Endothelial cell (in vitro differentiated cells): ENCODE measurements at places on chromosomes 7 and 10. TPM values are rescaled to one million over a fixed set of nuclear protein-coding genes. Genes with fewer than 3 reads are reported as not detected.

GRCh38 chr10:106577266-106577665 lies 587.2 kb downstream of the SORCS1 start:
- no peaks in the 10 kb centered on the region for H3K36me3 ChIP-seq
- peaks cover 30% of the 10 kb centered on the region for H3K4me1 ChIP-seq
- no peak overlapping the region for H3K4me3 ChIP-seq
- no peak for DNase-seq
- H3K27me3 ChIP-seq = peaks cover 3% of the 10 kb centered on the region

DNA sequence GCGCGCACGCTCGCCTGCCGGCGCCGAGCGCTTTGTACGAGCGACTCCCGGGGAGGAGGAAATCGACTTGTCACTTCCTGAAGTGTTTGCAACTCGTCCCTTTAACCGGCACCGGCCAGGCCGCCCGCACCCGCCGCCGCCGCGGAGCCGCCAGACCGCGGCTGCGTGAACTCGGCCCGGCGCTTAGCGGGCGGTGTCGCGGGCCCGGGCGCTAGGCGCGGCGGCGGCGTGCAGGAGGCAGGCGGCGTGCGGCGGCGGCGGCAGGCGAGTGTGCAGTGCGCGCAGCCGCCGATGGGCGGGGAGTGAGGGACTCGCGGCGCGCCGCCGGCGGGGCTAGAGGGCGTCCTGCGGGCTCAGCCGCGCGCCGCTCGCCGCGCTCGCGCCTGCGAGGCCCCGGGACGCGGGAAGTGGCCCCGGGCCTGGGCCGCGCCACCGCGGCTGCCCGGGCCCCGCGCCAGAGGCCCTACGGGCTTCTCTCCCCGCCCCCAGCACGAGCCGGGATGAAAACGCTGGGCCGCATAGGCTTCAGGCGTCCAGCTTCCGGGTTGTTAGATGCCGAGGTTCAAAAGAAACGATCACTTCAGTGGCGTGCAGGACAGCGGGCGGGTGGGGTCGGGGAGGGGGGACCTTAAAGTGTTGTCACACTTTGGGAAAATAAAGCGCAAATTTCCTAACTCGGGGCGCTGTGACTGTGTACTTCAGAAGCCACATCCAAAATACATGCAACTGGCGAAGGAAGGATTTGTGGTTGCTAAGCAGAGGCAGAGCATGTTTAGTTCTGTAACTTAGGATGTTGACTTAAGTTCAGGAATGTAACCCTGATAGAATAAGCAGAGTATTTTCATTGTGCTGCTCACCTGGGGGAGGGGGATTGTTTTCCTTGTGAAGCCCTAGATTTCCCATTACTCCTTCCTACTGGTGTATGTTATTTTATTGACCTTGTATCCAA lies at the start of gene FAM53B:
FAM53B (minus strand) TSS at position 277 of the 949 bp plus-strand sequence. CDS start 37,665 bp downstream, outside the sequence.
- H3K36me3 ChIP-seq = peaks cover 9% of the 10 kb centered on the region
- H3K4me3 ChIP-seq = peak within 1 kb of the TSS; percentile 97
- H3K27me3 ChIP-seq = peaks cover 2% of the 10 kb centered on the region
- H3K27ac ChIP-seq = peak within 1 kb of the TSS; percentile 91
- DNase-seq = peak; percentile 84

GRCh38 chr7:18607025-18607424 lies 111.5 kb downstream of the HDAC9 start:
- H3K36me3 ChIP-seq = no peaks in the 10 kb centered on the region
- no peaks in the 10 kb centered on the region for H3K27me3 ChIP-seq
- H3K4me1 ChIP-seq = peaks cover 2% of the 10 kb centered on the region
- no peak overlapping the region for H3K27ac ChIP-seq
- DNase-seq = no peak

GRCh38 chr7:54827734-54828133 lies 68.7 kb upstream of the SEC61G start:
- H3K4me1 ChIP-seq = peaks cover 16% of the 10 kb centered on the region
- H3K27me3 ChIP-seq = no peaks in the 10 kb centered on the region
- no peak overlapping the region for H3K27ac ChIP-seq
- DNase-seq = no peak

DNA sequence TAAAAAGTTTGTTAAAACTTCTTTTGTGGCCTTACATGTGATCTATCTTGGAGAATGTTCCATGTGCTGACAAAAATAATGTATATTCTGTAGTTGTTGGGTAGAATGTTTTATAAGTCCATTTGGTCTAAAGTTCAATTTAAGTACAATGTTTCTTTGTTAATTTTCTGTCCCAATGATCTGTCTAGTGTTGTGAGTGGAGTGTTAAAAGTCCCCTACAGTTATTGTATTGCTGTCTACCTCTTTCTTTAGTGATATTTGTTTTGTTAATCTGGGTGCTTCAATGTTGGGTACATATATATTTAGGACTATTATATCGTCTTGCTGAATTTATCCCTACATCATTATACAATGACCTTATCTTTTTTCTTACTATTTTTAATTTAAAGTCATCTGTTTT lies 6.9 kb downstream of the TMEM140 start:
- no peak overlapping the region for H3K4me3 ChIP-seq
- no peak for DNase-seq
- peaks cover 6% of the 10 kb centered on the region for H3K27me3 ChIP-seq
- H3K27ac ChIP-seq = no peak overlapping the region
- peaks cover 8% of the 10 kb centered on the region for H3K36me3 ChIP-seq
- H3K4me1 ChIP-seq = peaks cover 8% of the 10 kb centered on the region

DNA sequence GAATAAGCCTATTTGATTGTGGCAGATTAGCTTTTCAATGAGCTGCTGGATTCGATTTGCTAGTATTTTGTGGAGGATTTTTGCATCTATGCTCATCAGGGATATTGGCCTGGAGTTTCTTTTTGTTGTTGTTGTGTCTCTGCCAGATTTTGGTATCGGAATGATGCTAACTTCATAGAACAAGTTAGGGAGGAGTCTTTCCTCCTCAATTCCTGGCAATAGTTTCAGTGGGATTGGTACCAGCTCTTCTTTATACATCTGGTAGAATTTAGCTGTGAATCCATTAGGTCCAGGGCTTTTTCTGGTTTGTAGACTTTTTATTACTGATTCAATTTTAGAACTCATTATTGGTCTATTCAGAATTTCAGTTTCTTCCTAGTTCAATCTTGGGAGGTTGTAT lies 43.4 kb upstream of the KLF14 start:
- H3K4me1 ChIP-seq = no peaks in the 10 kb centered on the region
- peaks cover 1% of the 10 kb centered on the region for H3K27me3 ChIP-seq
- no peaks in the 10 kb centered on the region for H3K36me3 ChIP-seq
- H3K27ac ChIP-seq = no peak overlapping the region

GRCh38 chr7:154587792-154588191 lies 415.1 kb downstream of the PAXIP1 start:
- H3K4me3 ChIP-seq = no peak overlapping the region
- H3K27ac ChIP-seq = no peak overlapping the region
- peaks cover 2% of the 10 kb centered on the region for H3K4me1 ChIP-seq
- DNase-seq = no peak
- peaks cover 2% of the 10 kb centered on the region for H3K27me3 ChIP-seq

- no peaks in the 10 kb centered on the region for H3K27me3 ChIP-seq
- no peaks in the 10 kb centered on the region for H3K36me3 ChIP-seq
- no peak overlapping the region for H3K27ac ChIP-seq
- no peak overlapping the region for H3K4me3 ChIP-seq
Measured at GRCh38 chr10:58642283-58642682, 129.6 kb downstream of the BICC1 start.

DNA sequence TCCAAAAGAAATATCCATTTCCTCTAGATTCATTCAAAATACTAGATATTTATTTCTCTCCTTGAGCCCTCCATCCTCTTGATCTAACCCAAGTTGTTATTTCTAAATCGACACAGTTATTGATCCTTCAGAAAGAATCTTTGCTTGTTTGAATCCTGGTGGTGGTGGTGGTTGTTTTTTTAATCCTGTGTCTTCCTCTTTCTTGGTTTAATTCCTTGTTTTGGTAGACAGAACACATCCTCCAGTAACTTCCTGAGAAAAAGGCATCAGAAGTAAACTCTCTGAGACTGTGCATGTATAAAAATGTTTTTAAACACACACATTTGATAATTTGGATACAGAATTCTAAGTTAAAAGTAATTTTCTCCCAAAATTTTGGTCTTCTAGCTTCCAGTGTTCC lies 49.9 kb downstream of the SIRT1 start:
- DNase-seq = no peak
- peak overlapping the region; percentile 76 for H3K27ac ChIP-seq
- H3K36me3 ChIP-seq = peaks cover 10% of the 10 kb centered on the region
- no peaks in the 10 kb centered on the region for H3K27me3 ChIP-seq
- no peak overlapping the region for H3K4me3 ChIP-seq

DNA sequence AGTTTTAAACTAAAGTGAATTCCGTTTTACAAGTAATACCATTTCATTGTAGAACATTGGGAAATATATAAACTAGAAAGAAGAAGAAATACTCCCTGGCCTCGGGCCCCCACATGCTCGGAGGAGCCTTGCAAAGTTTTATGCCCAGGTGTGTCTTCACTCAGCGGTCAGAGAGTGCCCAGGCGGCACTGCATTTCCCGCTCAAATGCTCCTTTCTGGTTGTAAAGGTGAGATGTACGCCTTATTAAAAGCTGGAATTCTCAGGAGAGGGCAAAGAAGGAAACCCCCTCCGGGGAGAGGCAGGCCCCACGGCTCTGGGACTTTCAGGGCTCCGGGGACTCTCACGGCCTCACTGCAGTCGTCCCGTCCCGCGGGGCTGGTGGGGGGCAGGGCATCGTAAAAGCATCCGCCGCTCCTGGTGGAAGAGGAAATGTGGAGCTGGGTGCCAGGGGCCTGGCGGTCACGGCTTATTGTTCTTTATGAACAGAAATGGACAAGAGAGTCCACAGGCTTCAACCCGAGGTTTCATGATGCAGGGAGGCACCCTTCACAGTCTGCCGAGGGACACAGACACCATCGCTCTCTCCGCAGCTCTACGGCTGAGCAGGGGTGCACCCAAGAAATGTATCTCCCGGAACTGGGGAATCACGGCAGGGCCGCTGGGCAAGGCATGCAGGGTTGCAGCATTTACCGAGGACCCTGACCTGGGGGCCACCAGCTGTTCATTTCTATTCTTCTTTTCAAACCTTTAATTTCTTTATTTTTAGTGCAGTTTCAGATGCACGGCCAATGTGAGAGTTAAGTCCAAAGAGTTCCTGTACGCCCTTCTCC lies 47.7 kb upstream of the INPP5A start:
- H3K27ac ChIP-seq = no peak overlapping the region
- no peaks in the 10 kb centered on the region for H3K4me1 ChIP-seq
- H3K27me3 ChIP-seq = peaks cover 18% of the 10 kb centered on the region

DNA sequence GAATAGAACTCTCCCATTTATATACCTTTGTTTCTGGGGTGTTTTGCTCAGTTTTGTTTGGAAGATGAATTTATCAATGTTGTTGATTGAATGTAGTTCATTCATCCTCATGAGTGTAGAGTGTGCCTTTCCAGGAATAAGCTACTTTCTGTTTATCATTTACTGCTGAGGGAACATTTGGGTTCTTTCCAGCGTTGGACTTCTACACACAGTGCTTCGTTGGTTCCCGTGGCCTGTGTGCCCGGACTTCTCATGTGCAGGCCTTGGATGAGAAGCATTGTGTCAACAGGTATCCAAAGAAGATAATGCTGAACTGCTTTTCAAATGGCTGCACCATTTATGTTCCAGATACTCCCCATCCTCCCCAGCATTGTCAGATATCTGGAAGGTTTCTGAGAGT lies 107.6 kb upstream of the TNS3 start:
- H3K4me3 ChIP-seq = no peak overlapping the region
- no peak overlapping the region for H3K27ac ChIP-seq
- peaks cover 2% of the 10 kb centered on the region for H3K27me3 ChIP-seq
- H3K4me1 ChIP-seq = no peaks in the 10 kb centered on the region

GRCh38 chr10:86234541-86235270 lies 131.9 kb downstream of the GRID1 start:
- H3K27ac ChIP-seq = no peak overlapping the region
- no peak for DNase-seq
- no peak overlapping the region for H3K4me3 ChIP-seq
- no peaks in the 10 kb centered on the region for H3K4me1 ChIP-seq
- H3K27me3 ChIP-seq = no peaks in the 10 kb centered on the region
- peaks cover 3% of the 10 kb centered on the region for H3K36me3 ChIP-seq

- H3K27me3 ChIP-seq = peaks cover 3% of the 10 kb centered on the region
- H3K4me1 ChIP-seq = peaks cover under 1% of the 10 kb centered on the region
- DNase-seq = no peak
- no peaks in the 10 kb centered on the region for H3K36me3 ChIP-seq
- H3K27ac ChIP-seq = no peak overlapping the region
Measured at GRCh38 chr10:7610651-7611389, 55.9 kb downstream of the ITIH5 start.

Gene ALDH18A1
- total RNA-seq = 52.0 TPM

Gene ZNF467
- 64.2 TPM for total RNA-seq

Gene CCDC6
- total RNA-seq = 27.7 TPM

Gene ITPRID1
- total RNA-seq = not detected

Gene NCF1
- total RNA-seq = 0.80 TPM
